Type B pancreatic cell (in vitro differentiated cells): ENCODE measurements at places on chromosomes 3 and 15.

- DNase-seq, result no peak
Observed at GRCh38 chr15:44798826-44799225, 62.5 kb downstream of the TRIM69 start.

- no peak for DNase-seq
Observed at GRCh38 chr3:132721479-132722164, 587 bp downstream of the NPHP3 start.

DNA sequence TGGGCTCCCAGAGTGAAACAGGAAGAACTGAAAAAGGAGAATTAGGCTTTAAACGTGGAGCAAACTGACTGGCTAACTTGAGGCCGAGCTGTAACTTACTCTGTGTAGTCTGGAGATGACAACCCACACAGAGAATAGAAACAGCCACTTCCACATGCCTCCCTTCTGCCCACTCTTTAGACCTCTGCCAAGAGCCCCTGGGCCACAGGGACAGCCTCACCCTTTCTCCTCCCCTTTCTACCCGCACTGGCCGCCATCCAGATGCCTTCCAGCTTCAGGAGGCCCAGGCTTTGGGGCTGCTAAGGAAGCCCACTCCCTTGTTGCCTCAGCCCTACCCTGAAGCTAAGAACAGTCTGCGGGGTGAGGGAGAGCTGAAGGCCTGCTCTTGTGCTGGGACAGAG lies 6.8 kb downstream of the ARHGAP31 start:
- DNase-seq, result no peak

GRCh38 chr3:101703169-101703568 lies 16.7 kb upstream of the RPL24 start:
- DNase-seq, result no peak

- no peak for DNase-seq
Observed at GRCh38 chr15:25849157-25849921, 13.8 kb downstream of the ATP10A start.
